Stimulated activated CD8-positive, alpha-beta memory T cell treated with anti-CD3 and anti-CD28 coated beads, Interleukin-2, amount 100 ng/mL, for 1 hour (primary cell): ENCODE measurements at places on chromosomes 2 and 18.

DNA sequence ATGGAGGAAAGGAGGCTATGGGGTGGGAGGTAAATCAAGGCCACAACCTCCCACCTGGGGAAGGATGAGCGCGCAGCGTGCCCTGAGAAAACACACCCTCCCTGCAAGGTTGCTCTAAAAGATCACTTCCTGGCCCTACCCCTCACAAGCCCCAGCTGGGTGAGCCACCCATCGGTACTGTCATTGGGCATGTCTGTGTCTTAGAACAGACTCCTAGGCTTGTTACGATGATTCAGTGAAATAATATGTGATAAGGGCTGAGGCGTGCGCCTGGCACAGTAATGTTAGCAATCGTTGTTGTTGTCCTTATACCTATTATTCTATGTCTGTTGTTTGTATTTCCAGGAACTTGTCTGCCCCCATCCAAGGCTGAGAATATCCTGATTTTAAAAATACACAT lies 175.1 kb downstream of the ZFP36L2 start:
- no peak for DNase-seq

DNA sequence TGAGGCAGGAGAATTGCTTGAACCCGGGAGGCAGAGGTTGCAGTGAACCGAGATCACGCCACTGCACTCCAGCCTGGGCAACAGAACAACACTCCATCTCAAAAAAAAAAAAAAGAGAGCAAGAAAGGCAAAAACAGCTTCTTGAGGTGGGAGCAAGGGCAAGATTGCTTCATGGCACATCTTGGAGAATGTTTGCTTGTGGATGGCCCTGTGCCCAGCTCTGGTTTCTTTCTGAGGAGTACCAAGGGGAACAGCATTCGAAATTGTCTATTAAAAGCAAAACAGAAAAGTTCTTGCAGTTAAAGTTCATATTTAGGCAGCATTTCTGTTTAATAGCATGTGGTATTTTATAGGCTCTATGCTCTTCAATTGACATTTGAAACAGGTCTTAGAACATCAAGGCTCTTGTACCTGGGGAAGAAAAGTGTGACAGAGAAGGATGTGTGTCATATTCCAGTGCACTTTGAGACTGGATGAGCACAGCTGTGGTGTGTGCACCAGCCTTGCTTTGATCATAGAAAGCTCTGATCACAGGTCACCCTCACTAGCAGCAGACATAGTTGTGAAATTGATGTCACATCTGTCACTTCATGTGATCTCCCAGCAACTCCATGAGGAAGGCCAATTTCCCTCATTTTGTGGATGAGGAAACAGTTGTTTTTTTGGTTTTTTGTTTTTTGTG lies 154.3 kb downstream of the UXS1 start:
- DNase-seq = no peak

DNA sequence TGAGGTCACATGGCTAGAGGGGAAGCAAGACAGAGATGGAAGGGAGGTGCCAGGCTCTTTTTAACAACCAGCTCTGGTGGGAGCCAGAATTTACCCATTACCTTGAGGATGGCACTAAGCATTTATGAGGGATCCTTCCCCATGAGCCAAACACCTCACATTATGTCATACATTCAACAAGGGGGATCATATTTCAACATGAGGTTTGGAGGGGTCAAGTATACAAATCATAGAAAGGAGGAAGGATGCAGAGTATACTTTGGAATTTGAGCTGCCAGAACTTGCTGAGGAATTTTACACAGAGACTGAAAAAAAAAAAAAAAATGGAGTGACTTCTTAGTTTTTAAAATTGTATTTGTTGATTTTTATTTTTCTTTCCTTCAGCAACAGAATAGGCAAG lies 891.4 kb downstream of the CCDC85A start:
- no peak for DNase-seq

DNA sequence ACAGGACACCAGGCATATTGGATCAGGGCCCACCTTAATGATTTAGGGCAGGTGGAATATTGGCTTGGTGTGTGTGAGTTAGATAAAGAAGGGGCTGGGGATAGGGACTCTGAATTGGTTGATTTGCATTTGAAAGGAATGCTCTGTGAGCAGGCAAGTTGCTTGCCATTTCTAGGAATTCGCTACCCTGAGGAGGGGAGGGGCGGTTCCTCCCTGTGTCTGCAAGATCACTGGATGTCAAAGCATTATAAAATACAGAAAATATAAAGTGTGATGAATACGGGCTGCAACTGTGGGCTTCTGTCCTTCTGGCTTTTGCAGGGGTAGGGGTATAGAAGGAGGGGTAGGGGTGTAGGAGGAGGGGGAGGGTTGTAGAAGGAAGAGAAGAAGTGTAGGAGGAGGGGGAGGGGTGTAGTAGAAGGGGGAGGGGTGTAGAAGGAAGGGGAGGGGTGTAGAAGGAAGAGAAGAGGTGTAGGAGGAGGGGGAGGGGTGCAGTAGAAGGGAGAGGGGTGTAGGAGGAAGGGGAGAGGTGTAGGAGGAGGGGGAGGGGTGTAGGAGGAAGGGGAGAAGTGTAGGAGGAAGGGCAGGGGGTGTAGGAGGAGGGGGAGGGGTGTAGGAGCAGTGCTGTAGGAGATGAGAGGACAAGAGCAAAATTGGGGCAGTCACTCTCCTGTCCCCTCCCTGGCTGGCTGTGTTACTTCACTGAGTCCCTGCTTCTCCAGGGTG lies 238.0 kb upstream of the COPS8 start:
- no peak for DNase-seq

DNA sequence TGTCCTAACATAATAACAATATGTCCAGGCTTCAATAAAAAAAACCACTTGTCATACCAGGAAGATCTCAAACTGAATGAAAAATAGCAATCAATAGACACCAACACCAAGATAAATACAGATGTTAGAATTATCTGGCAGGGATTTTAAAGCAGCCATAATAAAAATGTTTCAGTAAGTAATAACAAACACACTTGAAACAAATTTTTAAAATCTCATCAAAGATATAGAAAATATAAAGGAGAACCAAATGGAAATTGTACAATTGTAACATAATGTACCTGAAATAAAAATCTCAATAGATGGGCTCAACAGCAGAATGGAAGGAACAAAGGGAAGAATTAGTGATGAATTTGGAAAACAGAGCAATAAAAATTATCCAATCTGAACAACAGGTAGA lies 128.1 kb downstream of the LYPD6 start:
- no peak for DNase-seq

- DNase-seq = no peak
These were observed 250.7 kb downstream of the VAPA start for GRCh38 chr18:10164271-10165071.

DNA sequence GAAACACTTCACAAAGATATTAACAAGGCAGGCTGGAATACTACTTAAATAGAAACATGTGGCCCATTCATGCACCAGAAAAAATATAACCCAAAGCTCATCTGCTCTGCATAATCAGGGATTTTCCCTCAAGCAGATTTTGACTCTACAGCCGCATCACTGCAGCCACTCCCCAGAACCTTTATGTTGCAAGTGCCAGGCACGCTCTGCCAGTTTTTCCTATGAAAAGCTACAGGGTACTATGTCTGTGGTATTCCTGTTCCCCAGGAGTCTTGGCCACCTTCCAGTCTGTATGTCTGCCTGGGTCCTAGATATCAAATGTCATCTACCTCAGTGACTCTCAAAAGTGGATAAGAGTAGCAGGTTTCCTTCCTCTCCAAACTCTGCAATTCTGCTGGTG lies 3.8 kb downstream of the COA5 start:
- DNase-seq = no peak

DNA sequence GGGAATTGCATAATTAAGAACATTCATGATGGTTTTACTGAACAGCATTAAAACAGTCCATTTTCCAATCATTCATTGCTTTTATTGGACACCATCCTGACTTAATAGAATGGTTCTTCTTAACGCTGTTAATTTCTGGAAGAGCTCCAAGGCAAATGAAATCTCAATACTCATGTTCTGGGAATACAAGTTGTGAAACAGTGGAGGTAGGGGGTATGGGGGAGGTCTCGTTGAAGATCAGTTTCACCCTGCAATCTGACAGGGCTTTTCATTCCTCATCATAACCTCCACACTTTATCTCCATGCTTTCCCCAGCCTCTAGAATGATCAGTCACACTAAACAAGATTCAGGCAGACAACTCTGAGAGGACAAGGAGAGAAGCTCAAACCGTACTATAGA lies 113.6 kb downstream of the ETAA1 start:
- no peak for DNase-seq

DNA sequence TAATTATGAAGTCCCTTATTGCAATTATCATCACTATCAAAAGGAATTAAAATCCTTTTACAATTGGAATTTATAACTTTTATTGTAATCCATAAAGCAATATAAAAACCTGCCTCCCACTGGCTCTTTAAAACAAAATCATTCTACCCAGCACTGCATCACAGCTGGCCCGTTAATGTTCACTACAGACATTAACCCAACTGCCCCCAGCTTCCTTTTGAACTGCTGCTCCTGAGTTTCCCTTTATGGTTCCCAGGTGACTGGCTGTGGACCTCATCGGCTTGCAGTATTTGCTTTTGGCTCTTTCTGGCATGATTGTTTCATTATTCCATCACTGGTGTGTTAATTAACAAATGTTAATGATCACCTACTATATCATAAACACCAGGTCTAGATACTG lies 535.6 kb downstream of the THSD7B start:
- DNase-seq = no peak

GRCh38 chr2:37920570-37920969 lies 4.5 kb upstream of the RMDN2 start:
- no peak for DNase-seq
